ENCODE measurements at places on chromosomes 6 and 20.

DNA sequence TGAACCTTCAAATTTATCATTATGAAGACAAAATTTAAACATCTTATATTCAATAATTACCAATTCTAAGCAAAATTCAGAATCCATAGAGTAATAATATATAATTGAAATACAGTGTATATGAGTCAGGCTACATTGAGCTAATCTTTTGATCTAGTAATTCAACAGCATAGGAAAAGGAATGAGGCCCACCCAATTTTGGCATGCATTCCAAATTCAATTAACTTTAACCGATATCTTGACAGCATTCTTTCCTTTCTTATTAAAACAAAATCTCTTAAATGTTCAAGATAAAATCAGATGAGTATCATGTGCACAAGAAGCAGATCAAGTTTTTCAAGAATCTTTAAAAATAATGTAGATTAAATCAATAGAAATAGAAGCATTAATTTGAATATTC lies 132.9 kb upstream of the QKI start:
- no peak for DNase-seq

DNA sequence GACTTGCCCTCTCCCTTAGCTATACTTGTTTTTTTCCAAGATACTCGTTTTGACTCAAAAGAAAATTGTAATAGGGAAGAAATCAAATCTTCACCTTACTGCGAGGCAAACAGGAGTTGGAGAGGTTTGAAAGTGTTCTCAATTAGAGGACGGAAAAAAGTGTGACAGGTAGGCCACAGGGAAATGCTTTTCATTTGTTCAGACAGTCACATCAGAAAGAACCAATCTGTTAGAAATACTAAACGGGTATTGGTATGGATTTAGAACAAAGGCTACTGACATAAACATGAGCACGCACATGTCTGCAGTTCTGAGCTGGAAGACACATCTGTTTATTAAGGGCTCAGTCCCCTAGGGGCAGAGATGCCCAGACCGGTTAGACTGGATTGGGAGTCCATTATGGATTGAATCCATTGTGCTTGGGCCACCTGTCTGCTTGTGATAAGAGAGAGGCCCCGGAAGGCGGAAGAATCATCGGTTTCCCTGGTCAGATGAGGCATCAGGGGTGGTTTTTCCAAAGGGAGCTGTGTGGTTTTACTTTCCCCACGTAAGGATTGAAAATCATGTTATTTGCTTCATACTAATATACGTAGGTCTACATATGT lies 220.9 kb upstream of the MYLIP start:
- no peak for DNase-seq

- peak; percentile 45 for DNase-seq
These were observed 39.0 kb downstream of the GMPR start for GRCh38 chr6:16277101-16277981.

DNA sequence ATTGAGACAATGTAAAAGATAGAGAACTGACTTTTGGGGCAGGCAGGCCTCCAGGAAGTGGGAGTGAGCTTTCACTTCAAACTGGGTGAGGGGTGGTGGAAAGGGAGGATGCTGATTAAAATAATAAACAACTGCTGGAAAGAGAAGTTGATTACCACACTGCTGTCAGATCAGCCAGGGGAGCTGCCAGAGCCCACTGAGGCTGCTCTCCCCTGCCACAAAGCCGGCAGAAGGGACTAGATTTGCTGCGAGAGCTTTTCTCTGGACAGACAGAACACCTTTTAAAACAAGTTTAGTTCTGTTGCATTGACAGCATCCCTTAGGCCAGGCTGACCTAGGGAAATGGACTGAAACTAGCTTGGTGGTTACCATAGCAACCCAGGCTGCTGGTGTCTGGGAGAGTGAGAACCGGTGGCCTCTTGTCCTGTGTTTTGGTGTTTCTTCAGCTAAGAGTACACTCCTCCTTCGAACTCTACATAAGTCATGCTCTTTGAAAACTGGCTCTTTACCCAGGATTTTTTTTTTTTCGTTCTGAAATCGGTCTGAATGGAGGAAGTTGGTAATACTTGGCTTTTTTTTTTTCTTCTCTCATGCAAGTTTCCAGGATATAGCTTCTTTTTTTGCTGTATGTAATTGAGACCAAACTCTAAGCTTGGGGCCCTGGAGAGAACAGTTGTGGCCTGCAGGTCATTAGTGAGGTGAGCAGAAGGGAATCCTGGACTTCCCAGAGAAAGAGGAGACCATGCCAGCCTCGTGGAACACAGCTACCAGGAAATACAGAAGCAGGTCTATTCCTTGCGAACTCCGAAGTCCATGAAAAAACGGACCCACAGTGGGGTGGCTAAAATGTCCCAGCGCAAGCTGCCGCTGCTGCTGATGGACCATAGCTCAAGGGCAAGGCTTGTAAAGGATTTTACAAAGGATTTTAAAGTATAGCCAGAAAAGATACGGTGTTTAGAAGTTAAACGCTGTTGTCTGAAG lies 374.4 kb downstream of the UTRN start:
- DNase-seq = peak; percentile 24

DNA sequence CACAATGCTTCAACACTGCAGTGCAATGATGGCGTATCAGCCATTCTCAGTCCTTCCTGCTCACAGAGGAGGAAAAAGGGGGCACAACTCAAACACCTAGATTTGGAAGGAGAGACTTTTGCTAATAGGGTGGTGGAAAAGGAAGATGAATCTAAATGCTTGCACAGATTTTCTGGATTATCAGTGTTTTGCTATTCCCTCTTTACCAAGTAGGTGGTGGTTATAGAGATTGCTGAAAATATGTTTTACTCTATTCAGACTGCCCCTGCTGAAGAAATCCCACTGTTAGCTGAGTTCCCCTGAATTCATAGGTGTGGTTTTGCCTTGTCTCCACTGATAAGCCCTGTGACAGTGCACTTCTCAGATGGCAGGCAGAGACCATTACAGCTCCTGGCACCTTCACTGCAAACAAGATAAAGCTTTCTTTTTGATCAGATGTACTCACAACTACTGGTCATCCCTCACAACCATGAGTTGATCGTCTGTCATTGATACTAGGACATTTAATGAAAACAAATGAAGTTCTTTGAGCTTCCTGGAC lies 311.4 kb downstream of the KIF16B start:
- DNase-seq = no peak

GRCh38 chr6:56713254-56713672 lies 70.6 kb upstream of the DST start:
- no peak for DNase-seq

- no peak for DNase-seq
These were observed 52.4 kb upstream of the PLN start for GRCh38 chr6:118495485-118496280.

DNA sequence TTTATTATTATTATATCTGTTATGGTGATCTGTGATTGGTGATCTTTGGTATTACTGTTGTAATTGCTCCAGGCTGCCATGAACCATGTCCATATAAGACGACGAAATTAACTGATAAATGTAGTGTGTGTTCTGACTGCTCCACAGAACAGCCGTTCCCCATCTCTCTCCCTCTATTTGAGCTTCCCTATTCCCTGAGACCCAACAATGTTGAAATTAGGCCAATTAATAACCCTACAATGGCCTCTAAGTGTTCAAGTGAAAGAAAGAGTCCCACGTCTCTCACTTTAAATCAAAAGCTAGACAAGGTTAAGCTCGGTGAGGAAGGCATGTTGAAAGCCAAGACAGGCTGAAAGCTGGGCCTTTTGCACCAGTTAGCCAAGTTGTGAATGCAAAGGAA lies 51.6 kb downstream of the ZFP64 start:
- no peak for DNase-seq

- DNase-seq = peak; percentile 31
These were observed 1.3 kb upstream of the SLC35D3 start for GRCh38 chr6:136920671-136921380.

DNA sequence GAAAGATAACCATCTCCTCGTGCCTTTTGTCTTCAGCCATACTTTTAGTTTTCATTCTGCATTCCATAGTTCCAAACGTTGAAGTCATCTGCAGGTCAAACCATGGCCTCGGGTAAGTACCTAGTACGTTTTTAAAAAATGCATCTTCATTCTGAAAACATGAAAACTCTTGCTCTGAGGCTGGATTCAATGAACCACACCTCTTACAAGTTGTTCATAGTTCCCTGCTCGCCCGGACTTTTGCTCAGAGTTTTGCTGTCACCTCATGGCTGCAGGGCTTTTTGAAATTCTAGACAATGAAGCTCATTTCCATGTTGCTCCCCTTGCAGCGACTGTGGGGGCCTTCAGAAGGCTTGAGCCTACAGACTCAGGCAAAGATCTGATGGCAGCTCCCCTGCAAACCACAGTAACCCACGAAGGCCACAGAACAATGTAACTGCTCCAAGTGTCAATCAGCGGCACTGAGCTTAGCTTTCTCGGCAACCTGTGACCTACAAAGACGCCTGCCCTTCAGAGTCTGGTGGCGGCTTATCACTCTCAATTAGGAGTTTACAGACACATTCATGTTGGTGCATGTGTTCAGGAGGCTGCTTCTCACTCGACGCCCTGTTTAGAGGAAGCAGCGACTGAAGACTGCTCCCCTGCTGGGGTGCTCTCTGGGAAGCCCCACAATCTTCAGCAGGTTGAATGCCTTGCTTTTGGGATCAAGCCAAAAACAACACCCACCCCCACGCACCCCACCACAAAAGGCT lies 61.2 kb downstream of the FOXC1 start:
- no peak for DNase-seq

GRCh38 chr6:150575836-150576235 lies 23.8 kb upstream of the PLEKHG1 start:
- DNase-seq = no peak

DNA sequence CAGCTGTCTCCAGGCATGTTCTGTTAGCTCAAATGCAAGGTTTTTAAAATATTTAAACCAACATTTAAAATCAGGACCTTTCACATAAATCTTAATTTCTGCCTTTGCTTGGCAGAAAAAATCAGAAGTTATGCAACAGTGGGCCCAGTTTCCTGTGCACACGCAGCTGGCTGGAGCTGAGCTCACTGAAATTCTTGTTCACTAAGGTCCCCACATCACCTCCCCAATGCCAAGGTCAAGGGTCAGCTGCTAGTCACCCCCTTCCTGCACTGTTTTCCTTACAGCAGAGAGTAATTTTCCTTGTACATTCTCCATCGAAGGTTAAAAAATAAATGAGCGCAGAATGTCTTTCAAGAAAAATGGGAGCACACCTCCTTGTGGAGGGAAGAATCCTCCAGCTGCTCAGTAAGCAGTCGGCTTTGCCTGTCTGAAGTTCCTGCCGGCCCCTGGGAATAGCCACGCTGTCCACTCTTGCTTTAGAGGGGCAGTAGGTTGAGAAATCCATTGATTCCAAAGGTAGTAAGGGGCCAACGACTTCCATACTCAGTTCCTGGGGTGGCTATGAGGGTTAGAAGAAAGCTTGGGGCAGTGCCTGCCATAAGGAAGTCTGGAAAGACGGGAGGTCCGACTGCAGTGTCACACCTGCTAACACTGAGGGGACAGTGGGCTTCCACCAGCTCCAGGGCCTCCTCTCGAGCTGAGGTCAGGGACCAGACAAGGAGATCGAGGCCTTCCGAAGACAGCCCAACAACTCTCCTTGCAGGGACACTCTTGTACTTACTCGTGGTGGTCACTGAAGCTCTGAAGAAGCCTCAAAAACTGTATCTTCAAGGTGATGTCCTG lies 56.8 kb downstream of the MYH7B start:
- DNase-seq = no peak

- no peak for DNase-seq
These were observed 19.1 kb upstream of the AAR2 start for GRCh38 chr20:36217226-36217625.

GRCh38 chr20:57122536-57123489 lies 143.6 kb downstream of the BMP7 start:
- no peak for DNase-seq

- DNase-seq = no peak
These were observed 11.0 kb downstream of the RMND1 start for GRCh38 chr6:151440930-151441329.

- peak; percentile 44 for DNase-seq
These were observed 14.5 kb upstream of the SIRPG start for GRCh38 chr20:1671891-1672669.

DNA sequence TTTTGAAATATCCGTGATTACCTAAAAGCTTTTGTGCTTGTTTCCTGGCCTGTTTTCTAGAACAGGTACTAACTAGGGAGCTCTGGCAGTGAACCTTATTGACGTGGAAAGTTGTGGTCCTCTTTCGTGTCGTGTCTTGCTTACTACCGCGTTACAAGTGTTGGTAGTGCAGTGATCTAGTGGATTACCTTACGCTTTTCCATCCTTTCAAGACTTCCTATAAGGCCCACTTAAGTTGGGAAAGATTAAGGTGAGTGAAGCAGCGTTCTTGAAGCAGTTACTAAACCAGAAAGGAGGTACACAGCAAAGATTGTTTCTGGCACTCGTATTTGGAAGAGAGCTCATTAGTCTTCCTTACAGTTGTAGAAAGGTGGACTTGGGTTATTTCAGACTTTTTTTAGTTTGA lies 1.9 kb downstream of the PNRC1 start:
- DNase-seq = no peak

DNA sequence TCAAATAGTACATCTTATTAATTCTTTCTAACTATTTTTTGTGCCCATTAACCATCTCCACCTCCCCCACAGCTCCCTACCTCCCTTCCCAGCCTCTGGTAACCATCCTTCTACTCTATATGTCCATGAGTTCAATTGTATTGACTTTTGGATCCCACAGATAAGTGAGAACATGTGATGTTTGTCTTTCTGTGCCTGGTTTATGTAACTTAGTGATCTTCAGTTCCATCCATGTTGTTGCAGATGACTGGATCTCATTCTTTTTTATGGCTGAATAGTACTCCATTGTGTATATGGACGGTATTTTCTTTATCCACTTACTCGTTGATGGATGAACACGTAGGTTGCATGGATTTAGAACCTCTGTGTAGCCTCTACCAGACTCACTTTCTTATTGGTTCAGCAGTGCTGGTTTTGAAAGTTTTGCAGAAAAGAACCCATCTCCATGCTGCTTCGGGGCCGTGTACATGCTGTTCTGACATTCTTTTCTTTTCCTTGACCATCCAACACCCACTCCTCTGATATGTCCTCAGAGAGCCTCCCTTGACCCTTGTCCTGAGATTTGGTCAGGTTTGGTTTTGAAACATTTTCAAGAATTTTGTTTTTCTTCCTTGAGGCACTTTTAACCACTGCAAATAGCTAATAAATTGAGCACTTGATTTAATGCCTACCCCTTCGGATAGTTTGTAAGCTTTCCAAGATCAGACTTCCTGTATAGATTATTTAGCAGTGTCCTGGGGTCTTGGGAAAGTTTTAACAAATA lies 231.2 kb upstream of the ZFP64 start:
- no peak for DNase-seq

DNA sequence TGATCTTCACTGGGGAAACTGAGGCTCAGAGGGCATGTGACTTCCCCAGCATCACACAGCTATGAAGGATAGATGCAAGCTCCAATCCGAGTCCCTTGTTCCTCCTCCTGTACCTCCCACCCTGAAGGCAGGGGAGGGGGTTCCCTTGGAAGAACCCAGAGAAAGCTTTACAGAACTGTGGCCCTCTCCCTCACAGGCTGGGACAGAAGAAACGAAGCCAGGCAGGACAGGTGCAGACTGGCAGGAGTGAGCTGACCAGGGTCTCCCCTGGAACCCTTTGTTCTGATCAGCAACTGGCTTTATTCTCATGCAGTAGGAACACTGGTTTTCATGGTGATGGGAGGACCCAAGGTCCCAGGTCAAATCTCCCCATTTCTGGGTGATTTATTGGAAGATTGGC lies 90.2 kb downstream of the TMEM242 start:
- no peak for DNase-seq
